ENCODE measurements at places on chromosomes 1 and 21.

DNA sequence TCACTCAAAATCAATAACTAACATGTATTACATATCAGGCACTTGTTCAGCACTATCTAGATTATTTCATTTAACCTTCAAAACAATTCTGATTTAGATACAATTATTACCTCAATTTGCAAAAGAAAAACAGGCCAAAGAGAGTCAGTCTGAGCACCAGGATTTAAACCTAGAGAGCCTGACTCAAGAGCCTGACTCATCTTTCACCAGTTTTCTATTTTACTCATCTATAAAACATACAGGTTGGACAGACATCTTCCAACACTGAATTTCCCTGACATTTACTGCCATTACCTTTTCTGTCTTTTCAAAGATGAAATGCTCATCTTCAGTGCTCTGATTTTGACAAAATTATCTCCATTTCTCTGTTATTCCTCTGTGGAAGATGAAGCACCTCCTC lies 116.5 kb downstream of the MRPL39 start:
- DNase-seq = no peak

DNA sequence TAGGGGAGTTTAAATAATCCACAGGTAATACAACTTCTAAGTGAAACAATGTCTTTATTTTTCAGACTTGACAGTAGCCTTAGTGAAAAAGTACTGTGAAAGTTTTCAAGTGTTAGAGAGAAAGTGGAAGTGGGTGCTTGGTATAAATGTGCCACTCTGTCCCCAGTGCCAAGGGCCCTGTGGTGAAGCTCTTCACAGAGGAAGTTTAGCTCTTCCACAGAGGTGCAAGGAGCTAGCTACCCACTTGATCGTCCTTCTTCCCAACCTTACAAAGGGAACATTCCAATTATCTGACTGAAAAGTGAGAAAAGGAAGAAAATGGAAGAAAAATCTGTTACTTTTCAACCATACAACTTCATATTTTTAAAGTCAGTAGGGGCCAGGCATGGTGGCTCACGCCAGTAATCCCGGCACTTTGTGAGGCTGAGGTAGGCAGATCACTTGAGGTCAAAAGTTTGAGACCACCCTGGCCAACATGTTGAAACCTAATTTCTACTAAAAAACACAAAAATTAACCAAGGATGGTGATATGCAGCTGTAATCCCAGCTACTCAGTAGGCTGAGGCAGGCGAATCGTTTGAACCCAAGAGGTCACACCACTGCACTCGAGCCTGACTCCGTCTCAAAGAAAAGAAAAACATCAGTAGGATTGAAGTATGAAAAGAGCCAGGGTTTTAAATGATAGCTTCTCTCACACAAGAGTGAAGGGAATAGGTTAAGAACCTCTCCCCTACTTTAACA lies 41.0 kb upstream of the PTPRC start:
- DNase-seq = no peak

GRCh38 chr1:176879784-176880620 lies 284.5 kb downstream of the ASTN1 start:
- no peak for DNase-seq

- no peak for DNase-seq
Measured at GRCh38 chr1:155064111-155064831, 731 bp downstream of the EFNA4 start.

DNA sequence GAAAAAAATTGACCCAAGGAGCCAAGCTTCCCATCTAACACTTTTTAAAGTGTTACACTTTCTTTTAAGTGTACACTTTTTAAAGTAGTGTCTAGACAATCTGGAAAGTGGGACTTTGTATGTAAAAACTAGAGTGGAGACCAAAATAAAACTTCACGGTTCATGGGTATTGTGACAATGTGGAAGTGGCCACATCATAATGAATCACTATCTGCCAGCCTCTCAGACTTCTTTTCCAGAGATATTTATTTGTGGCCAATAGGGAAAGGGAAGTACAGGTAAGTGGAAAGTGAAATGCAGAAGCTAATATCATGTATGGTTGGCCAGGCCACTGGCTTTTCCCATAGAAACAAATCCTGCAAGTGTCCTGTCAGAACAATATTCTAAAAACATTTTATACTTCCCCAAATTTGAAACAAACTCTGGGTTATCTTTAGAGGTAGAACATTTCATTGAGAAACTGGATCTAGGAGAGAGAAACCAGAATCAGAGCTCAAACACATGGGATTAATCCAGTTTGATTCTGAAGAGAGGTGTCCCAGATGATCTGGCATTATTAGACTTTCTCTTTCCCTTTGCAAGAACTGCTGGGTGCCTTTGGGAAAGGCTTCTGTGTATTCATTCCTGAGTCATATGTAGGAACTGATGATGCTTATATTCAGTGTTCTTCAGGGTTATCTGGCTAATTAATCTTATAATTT lies 2.0 kb downstream of the TNFSF18 start:
- peak; percentile 60 for DNase-seq

GRCh38 chr1:31549809-31550620 lies 26.3 kb upstream of the TINAGL1 start:
- peak; percentile 49 for DNase-seq

DNA sequence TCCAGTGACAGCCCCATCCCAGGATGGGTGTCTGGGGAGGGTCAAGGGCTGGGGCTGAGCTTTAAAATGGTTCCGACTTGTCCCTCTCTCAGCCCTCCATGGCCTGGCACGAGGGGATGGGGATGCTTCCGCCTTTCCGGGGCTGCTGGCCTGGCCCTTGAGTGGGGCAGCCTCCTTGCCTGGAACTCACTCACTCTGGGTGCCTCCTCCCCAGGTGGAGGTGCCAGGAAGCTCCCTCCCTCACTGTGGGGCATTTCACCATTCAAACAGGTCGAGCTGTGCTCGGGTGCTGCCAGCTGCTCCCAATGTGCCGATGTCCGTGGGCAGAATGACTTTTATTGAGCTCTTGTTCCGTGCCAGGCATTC lies 24.2 kb downstream of the PCSK9 start:
- DNase-seq = no peak

DNA sequence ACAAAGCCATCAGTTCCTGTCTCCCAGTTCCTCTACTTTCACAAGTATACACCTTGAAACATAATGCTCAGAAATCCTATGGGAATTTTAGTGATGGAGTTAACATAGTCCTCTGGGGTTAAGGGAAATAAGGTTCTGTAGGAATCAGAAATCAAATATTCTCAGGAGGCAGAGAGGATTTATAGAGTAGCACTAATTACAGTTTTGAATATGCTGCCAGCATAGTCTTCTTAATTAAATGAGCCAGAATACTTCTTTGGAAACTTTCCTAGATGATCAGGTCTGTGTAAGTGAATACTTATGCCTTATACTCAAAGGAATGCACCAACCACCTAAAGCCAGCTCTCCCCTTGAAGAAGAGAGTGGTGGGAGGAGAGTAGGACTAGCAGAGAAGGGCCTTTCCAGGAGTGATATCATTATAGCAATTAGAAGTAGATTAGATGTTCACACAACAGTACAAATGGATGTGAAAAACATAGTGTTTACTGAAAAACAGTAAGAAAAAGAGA lies 31.4 kb upstream of the DIRAS3 start:
- DNase-seq = no peak

DNA sequence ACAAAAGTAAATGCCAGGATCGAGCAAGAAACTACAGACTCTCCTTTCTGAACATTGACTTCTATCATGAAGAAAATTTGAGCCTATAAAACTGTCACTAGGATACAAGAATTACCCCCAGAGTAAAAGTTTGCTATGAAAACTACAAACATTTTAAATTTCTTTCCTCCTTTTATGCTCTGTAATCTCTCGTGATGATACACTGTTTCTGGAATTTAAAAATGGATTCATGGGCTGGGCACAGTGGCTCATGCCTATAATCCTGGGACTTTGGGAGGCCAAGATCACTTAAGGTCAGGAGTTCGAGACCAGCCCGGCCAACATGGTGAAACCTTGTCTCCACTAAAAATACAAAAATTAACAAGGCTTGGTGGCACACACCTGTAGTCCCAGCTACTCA lies 181.3 kb downstream of the ZNF281 start:
- no peak for DNase-seq

DNA sequence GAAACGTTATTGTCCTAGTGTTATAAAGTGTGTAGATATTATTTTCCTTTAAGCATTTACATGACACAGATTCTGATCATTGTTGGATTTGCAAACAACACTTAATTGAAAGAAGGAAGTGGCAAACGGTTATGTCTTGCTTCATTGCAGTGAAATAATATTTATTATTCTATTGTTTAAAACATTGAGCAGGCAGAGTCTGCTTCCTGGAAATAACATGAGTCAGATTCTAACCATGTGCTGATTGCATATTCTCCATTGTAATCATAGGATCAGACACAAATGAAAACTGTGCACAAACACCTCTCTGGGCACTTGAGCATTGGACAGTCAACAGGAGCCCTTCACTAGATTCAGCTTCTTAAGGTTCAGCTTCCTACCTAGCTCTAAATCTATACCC lies 46.8 kb upstream of the USP25 start:
- peak; percentile 88 for DNase-seq

All from suppressor macrophage treated with lipopolysaccharide for 1 hour (primary cell).